Right ventricle myocardium inferior (tissue), 1 donor: ENCODE measurements at places on chromosomes 12 and 14. TPM values are rescaled to one million over a fixed set of nuclear protein-coding genes. Genes with fewer than 3 reads are reported as not detected.

- no peak for DNase-seq
Observed at GRCh38 chr14:28776482-28777266, 10.1 kb downstream of the FOXG1 start.

DNA sequence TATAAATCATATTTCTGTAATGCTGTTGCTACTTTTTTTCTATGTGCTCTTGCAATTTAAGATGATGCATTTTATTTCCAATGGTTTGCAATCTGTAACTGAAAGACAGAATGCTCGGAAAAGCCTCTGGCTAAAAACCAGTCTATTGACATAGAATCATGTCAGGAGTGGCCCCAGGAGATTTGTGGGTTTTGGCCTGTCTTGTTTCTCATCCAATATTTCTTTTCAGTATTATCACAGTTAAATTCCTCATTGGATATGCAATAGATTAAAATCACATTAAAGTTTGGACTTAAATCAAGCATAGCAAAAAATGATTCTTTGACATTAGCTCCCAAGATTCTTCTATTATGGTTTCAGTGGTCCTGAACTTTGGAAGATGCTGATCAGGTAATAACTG lies 19.1 kb upstream of the SLC38A2 start:
- DNase-seq: no peak

DNA sequence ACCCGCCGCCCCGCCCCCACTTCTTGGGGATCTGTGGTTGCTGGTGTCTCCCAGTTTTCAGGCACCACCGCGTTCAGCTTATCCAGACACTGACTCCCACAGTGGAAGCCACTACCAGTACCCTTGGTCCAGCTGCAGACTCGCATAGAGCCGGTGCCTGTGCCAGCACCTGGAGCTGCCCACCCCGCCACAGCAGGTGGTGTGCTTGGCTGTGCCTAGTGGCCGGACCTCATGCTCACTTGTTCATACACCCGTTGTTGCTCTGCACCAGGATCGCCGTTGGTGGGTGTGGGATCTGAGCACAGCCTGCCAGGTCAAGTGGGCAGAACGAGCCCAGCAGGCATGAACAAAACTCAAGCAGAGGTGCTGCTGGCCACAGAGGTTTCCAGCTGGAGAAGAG lies 673.2 kb downstream of the RERGL start:
- no peak for DNase-seq

GRCh38 chr14:55688566-55688965 lies 108.6 kb downstream of the KTN1 start:
- no peak for DNase-seq

DNA sequence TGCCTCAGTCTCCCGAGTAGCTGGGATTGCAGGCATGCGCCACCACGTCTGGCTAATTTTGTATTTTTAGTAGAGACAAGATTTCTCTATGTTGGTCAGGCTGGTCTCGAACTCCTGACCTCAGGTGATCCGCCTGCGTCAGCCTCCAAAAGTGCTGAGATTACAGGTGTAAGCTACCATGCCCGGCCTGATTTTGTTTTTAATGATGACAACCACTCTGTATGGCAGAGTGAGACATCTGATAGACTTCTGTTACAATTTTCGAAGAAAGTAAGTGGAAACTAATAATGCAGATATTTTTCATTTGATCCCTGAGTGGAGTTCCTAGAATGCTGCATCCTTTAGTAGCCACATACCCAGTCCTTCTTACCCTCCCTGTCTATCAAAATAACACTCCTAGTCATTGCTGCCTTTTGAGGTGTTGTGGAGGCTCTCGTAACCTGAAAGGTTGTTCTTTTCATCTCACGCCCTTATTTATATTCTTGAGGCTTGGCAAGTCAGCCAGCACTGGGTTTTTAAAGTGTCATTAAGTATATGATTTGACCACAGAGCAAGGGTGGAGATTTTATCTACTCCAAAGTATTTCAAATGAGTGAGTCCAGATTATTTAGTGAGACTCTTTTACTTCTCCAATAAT lies 5.9 kb upstream of the EID3 start:
- no peak for DNase-seq

GRCh38 chr12:108784270-108784669 lies 53.0 kb upstream of the CORO1C start:
- DNase-seq: no peak

Gene NID2
- total RNA-seq: 41.8 TPM

Gene ADAM21
- total RNA-seq: 0.38 TPM
